ENCODE measurements at places on chromosomes 11 and 22.
A peak's percentile ranks its signal among the peaks of the same experiment; 100 is the strongest.

DNA sequence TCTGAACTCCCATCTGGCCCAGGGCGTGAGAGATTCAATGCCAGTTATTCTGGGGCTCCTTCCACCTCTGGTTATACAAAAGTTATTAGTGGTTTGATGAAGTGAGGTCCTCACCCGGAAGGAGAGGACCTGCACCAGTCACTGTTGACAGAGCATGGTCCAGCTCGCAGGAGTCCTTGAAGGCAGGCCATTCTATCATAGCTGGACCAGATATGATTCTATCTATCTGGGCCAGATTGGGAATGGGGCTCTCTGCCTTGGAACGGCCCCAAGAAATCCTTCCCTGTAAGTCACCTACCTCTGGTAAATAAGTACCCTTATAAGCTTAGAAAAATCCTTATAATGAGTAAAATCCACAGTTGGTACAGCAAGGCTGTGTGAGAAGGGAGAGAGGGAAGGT lies 50.7 kb downstream of the C11orf91 start:
- no peak for DNase-seq

- DNase-seq = no peak
Measured at GRCh38 chr11:61513143-61513765, 4.7 kb downstream of the LRRC10B start.

DNA sequence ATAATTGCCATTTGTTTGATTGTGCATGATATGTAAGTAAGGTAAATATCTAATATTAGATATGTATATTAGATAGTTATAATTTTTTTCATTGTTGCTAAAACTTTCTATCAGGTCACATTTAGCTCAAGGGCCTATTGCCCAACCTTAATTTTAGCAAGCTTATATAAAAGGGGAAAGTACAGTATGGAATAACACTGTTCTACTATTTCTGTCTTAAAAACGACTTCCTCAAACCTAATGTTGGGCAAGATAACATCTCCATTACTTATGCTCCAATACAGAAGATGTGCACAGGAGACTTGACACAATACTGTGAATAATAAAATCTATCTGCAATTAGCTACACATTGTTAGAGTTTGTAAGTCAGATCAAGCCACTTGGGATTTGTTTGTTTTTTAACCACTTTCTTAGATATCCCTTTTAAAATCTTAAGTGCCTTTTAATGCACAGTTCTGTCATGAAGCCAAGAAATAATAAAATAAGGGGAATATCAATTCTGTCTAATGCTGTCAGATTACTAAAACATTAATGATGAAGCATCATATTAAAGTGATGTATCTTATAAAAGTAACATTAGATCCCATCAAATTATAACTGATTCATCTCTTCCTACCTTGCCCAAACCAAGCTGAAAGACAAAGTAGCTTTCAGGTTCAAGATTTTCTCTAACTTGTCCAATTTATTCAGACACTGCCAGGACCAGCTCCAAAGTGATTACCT lies 98.1 kb downstream of the SIK3 start:
- DNase-seq = no peak

GRCh38 chr11:10998674-10999073 lies 140.8 kb upstream of the ZBED5 start:
- DNase-seq = no peak

GRCh38 chr11:26842478-26843282 lies 120.8 kb upstream of the SLC5A12 start:
- DNase-seq = no peak

GRCh38 chr22:45238957-45239680 lies 1.6 kb downstream of the KIAA0930 start:
- no peak for DNase-seq

- no peak for DNase-seq
Measured at GRCh38 chr11:37755521-37755920, 1157.5 kb upstream of the RAG2 start.

- DNase-seq = no peak
Measured at GRCh38 chr11:10457901-10458300, 2.8 kb downstream of the AMPD3 start.

- DNase-seq = no peak
Measured at GRCh38 chr11:42490506-42490905, 821.3 kb upstream of the API5 start.

DNA sequence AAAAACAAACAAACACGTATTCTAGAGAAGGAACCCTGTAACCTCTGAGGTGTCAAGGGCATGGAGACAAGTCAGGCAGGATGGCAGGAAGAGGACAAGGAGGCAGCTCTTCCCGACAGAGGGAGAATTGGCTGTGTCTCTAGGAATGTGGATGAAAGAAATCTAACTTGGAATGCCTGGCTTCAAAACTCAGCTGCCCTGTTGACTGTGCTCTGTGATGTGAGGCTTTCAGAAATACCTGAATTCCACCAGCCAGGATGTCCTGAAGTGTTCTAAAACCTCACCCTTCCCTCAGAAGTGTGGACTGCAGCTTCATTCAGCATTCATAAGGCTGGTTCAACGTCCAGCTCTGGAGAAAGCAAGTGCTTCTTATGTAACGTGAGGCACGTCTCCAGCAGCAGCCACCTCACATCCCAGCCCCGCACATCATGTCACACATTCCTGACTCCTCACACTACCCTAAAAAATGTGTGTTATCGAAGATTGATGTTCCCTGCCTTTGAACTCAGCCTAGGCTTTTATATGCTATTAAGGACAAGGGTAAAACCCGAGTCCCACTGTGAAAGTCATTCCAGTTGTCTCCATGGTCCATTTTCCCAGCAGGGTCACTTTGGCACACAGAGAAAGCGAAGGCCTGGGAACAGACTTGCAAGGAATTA lies 398.9 kb downstream of the ETS1 start:
- no peak for DNase-seq

DNA sequence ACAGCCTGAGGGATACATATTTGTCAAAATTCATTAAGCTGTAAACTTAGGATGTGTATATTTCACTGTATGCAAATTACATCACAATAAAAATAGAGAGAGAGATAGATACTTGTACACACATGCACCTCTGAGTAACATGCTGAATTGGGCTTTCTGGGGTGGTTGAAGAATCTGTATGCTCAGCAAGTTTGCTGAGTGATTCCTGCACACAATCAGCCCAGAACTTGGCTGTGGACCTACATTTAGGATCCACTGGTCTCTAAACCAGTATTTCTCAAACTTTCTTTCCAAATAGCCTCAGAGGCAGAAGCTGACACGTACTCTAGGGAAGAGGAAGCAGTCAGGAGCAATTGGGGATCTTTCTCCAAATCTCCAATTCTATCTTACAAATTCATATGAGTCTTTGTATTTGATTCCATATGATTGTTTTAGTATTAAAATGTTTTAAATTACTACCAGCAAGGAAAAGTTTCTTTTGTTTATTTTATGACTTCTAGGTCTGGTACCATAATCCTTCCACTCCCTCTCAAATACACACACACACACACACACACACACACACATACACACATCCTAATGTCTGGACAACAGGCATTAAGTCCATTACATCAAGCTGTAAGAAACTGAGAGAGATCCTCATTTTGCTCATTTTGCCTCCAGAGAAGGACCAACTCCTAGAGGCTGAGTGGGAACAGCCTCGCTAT lies 20.0 kb downstream of the SYT13 start:
- no peak for DNase-seq

- DNase-seq = peak; percentile 19
Measured at GRCh38 chr11:88016392-88017170, 158.7 kb downstream of the RAB38 start.

- DNase-seq = no peak
Measured at GRCh38 chr22:32776397-32776796, 25.1 kb upstream of the TIMP3 start.

DNA sequence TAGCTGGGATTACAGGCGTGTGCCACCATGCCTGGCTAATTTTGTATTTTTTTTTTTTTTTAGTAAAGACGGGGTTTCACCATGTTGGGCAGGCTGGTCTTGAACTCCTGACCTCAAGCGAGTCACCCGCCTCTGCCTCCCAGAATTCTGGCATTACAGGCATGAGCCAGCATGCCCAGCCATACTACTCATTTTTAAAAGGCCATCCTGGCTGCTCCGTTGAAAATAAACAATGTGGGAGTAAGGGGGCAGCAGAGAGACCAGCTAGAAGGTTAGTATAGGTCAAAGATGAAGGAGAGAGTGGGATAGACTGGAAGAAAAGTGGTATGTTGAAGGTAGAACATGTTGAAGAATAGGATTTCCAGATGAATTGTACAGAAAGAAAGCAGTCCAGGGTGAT lies 17.6 kb upstream of the LIN7C start:
- DNase-seq = no peak

GRCh38 chr11:104142698-104143097 lies 21.2 kb downstream of the PDGFD start:
- DNase-seq = no peak

DNA sequence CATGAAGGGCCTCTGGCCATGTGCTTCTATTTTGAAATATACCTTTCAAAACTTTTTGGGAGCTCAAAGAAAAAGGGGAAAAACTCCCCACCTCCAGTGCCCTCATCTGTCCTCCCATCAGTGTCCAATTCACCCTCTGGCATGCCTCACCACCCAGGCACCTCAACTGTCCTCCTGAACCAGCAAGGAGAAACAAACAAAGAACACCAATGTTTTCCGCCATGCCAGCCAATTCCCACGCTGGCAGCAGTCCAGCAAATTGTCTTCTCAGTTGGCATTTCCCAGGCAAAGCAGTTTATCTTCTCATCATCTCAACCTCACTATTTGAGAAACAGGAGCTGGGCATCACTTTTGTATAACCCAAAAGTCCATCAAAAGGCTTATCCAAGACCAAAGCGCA lies 496.9 kb downstream of the SOX6 start:
- DNase-seq = no peak

GRCh38 chr11:113167599-113167998 lies 146.8 kb upstream of the TTC12 start:
- no peak for DNase-seq

DNA sequence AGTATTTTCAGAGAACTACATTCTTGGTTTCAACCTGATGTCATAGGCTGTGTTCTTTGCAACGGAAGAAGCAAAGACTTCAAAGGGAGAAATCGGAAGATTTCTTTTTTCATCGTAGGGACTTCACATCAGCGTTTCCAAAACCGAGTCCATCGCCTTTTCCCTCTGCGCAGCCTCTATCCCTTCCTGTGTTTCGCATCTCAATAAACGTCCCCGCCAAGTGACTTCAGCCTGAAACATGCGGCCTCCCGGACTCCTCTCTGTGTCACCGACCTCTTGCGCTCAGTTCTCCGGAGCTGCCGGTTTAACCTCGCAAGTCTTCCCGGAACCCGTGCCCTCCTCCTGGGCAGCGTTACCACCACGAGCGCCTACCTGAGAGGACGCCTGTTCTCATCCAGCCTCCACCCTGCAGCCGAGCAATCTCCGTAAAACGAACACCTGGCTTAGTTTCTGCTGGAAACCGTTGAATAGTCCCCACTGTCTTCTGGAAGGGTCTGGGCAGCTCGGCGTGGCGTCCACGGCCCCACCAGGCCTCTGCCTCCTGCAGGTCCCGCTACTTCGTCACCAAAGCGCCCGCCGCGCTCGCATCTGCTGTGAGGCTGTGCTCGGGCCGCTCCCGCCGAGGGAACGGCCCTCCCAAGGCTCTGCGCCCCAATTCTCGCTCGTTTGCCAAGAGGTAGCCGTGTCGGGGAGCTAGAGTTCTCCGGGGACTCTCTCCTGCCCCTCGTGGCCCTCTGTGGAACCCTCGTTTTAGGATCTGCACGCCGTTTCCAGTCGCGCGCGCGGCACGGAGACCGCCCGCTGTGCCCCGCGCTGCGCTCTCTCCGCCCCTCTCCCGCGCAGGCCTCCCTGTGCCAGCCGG lies at the start of gene GLB1L3:
TSS of gene GLB1L3 (plus strand) at position 846 of the 862 bp plus-strand sequence. CDS start 362 bp downstream, outside the sequence.
- peak; percentile 56 for DNase-seq

DNA sequence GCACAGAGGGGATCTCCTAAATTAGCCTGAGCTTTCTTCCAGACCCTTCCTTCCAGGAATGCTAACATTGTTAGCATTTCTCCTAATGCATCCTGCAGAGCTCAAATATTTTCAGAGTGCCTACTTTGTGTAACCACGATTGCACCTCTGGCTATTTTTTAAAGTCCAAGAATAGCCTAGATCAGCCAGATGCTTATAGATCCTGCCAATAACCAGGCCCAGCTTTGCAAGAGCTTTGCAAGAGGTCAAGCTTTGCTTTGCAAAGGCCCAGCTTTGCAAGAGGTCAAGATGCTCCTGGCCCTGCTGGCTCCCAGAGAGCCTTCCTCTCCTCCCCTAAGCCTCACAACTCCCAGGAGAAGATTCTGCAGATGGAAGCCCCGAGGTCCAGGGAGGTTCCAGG lies 491.9 kb downstream of the MN1 start:
- DNase-seq = no peak

- no peak for DNase-seq
Measured at GRCh38 chr11:110984147-110984546, 261.4 kb upstream of the POU2AF2 start.

DNA sequence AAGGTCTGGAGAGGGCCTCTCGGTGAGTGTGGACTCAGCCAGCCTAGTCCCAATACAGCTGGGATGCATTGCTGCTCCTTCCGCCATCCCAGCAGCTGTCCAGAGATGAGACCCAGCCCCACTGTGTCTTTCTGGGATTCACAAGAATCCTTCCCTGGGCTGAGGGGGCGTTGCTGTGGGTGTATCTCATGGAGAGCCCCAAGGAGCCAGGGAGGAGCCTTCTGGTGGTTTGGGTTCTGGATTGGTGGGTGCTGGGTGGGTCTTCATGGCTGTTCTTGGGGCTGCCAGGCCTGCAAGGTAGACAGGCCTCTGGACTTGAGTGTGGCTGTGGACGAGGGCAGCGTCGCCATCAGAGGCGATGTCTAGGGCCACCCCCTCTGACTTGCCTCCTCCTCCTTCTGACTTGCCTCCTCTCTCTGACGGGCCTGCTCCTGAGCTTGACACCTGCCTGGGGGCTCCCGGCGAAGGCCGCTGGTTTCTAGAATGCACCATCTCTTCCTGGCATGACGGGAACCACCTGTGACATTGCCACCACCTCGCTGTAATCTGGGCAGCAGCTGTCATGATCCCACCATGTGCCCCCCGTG lies 17.2 kb downstream of the KCNQ1 start:
- no peak for DNase-seq

DNA sequence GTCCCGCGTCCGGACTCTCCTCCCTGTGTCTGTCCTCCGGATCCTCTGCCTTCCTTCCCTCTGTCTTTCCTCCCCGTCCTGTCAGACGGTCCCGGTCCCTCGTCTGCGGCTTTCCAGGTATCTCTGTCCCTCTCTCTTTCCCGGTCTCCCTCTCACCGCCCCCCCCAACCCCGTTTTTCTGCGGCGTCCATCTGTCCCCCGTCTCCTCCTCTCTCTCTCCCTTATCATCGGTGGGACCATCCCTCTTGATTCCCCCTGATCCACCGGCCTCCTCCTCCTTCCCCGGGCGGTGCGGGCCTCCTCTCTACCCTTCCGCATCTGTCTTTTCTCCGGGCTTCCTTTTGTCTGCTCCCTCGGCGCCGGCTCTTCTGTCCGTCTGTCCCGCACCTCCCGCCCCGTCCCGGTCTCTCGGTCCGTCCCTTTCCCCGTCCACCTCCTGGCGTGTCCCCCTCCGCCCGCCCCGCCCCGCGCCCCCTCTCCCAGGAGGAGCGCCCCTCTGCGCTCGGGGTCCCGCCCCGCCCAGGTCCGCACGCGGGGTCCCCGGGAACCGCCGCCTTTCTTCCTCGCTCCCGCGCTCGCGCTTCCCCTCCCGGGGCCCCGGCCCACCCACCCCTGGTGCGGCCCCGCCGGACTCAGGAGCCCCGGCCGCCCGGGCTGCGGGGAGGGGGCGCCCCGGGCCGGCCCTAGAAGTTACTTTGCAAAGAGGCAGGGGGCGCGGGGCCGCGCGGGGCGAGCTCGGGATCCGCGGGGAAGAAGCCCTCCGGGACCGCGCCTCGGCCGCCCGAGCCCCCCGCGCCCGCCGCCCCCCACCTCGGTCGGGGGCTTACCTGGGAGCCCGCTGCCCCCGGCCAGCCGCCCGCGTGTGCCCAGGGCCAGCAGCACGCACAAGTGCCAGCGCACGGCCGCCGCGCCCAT lies 568 bp downstream of the SCUBE1 start:
- no peak for DNase-seq

Measured in stimulated activated CD4-positive, alpha-beta T cell treated with anti-CD3 and anti-CD28 coated beads, Interleukin-1b, Interleukin-23, amount 100 ng/mL, for 24 hours (primary cell).